ENCODE measurements at places on chromosomes 1 and 21. TPM values are rescaled to one million over a fixed set of nuclear protein-coding genes. Genes with fewer than 3 reads are reported as not detected.

The NID1 gene
- total RNA-seq = not detected

The KHDRBS1 gene
- 197 TPM for total RNA-seq

The MANEAL gene
- 1.2 TPM for total RNA-seq

The AMY1C gene
- total RNA-seq = not detected

The ARL8A gene
- 39.7 TPM for total RNA-seq

The YTHDF2 gene
- 67.3 TPM for total RNA-seq

DNA sequence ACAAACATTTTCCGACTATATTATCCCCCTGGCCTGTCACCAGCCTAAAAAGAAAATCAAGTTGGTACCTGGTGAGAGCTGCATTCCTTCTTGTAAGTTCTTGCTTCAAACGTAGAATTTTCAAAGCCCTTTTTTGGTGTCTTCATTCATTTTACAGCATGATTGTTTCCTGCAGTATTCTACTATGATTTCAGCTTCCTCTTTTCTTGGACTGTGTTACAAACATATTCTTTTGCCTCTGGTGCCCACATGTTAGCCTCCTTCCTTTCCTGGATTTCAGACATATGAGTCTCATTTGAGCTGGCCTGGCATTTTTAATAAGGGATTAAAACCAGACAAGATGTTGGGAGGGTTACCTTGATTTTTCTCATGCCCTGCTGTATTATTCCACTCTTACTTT, 142.5 kb downstream of the PIGK start:
- no peak for DNase-seq
- H3K4me1 ChIP-seq = no peaks in the 10 kb centered on the region
- H3K27ac ChIP-seq = no peak overlapping the region
- no peaks in the 10 kb centered on the region for H3K36me3 ChIP-seq
- H3K4me3 ChIP-seq = no peak overlapping the region

- H3K36me3 ChIP-seq = peaks cover 42% of the 10 kb centered on the region
- no peak overlapping the region for H3K4me3 ChIP-seq
- H3K27ac ChIP-seq = peak overlapping the region; percentile 28
- H3K4me1 ChIP-seq = peaks cover 26% of the 10 kb centered on the region
- H3K27me3 ChIP-seq = no peaks in the 10 kb centered on the region
Observed at GRCh38 chr21:42002421-42002958, 7.7 kb downstream of the ZBTB21 start.

DNA sequence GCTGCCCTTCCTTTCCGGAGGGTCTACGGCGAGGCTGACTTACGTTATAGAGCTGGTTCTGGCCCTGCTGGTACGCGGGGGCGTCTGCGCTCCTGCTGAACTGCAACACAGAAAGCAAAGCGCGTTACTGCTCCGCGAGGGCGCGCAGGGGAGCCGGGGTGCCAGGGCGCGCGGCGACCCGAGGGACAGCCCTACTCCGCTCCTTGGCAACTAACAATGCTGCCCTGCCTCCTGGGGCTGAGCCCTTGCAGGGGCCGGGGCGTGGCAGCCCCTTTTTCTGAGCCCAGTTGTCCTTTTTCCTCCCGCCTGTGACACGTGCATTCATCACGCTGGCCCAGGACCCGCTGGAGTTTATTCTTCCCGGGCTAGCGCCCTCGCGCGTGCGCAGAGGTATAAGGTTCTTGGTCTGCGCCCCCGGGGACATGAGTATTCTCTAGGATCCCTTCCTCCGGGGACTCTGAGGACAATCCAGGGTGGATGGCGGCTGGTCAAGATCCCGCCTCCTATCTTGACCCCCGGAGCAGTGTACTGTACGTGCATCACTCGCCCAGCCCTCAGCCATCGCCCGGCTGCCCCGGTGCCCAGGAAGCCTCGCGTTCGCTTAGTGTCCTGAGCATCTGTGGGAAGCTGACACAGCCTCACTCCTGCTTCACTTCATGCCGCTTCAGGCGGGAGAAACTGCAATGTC, 78.9 kb downstream of the CD247 start:
- DNase-seq = peak; percentile 23
- no peaks in the 10 kb centered on the region for H3K27me3 ChIP-seq
- peaks cover 93% of the 10 kb centered on the region for H3K4me1 ChIP-seq
- H3K4me3 ChIP-seq = peak overlapping the region; percentile 73
- H3K27ac ChIP-seq = peak overlapping the region; percentile 96
- peaks cover 79% of the 10 kb centered on the region for H3K36me3 ChIP-seq

DNA sequence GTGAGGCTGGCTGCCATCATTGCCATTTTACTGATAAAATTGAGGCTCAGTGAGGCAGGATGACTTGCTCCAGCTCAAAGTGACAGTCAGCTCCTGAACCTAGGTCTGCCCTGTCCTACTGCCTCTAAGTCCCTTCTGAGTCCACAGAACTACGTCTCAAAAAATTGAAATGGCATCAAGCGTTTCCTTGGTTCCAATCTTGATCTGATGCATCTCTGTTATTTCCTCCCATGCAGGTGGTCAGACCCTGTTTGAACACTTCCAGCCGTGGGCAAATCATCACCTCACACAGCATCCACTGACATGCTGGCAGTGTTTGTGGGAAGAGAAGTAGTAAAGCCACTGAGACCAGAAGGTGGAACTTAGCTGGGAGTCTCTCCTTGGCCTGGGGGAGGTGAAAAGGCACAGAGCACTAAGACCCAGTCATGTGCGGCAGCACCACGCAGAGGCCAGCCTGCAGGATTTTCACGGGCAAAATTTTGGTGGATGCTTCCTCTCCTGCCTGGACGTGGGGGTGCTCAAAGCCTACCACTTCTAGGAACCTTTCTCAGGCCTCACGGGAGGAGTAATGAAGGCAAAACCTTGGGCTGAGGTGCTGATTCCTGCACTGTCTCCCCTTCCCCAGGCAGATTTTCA, 7.8 kb upstream of the CPLANE2 start:
- H3K27me3 ChIP-seq = no peaks in the 10 kb centered on the region
- H3K4me1 ChIP-seq = peaks cover 21% of the 10 kb centered on the region

DNA sequence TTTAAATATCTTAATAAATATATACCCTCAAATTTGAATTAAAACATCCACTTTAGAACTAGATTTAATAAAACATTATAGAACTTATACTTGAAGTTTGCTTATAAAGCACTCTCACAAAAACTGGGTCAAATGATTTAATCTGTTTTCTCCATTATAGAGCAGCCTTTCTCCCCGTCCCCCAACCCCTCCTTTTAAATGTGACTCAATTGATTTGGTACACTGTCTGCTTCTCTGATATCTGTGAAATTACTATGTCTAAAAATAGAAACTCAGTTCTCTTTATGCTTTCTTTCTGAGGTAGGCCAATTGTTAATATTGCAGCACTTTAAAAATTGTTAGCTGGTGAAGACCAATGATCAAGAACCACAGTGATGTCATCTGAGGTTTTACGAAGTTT, 6.9 kb upstream of the ZBTB21 start:
- no peak for DNase-seq
- no peak overlapping the region for H3K4me3 ChIP-seq
- H3K4me1 ChIP-seq = no peaks in the 10 kb centered on the region
- H3K27ac ChIP-seq = no peak overlapping the region
- peaks cover 20% of the 10 kb centered on the region for H3K27me3 ChIP-seq

DNA sequence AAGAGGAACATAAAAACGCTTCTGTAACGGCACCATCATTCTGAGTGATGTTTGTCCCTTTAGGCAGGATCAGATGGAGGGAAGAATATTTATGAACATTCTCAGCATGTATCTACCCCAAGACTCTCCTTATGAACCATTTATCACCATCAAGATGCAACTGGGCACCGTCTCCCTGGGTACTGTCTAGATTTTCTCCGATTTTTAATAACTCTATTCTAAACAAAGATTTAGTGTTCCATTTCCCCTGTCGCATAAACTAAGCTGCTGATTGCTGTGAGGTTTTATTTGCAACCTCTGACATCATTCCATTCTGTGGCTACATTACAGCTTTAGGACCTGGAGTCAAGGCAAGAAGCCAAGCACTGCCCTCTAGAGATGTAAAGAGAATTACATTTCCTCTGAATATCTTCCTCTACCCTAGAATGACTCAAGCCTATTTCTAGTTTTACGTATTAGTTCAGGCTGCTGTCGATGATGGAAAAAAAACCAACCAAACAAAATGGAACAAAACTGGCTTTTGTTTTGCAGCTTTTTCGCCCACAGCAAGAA, 130.1 kb upstream of the MAP1LC3C start:
- H3K27ac ChIP-seq = no peak overlapping the region
- no peaks in the 10 kb centered on the region for H3K36me3 ChIP-seq
- no peak overlapping the region for H3K4me3 ChIP-seq
- H3K27me3 ChIP-seq = no peaks in the 10 kb centered on the region
- DNase-seq = no peak
- no peaks in the 10 kb centered on the region for H3K4me1 ChIP-seq

DNA sequence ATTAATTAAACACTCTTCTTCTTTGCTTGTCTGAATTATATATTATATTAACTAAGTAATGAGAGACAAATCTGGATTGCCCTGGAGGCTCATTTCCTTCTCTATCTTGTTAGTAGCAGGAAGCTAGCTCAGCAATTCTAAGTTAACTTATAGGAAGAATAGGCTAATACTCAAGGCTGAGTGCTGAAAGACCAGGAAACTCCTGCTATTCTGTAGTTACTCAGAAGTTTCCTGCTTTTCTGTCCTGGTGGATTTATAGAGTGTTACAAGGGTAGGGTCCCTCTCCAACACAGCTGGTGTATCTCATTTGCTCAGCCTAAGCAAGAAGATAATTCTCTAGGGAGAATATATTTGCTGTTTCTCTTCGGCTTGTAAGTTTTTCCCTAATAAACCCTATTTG, 29.2 kb downstream of the HSPA13 start:
- H3K4me1 ChIP-seq = no peaks in the 10 kb centered on the region
- no peak overlapping the region for H3K27ac ChIP-seq
- H3K36me3 ChIP-seq = no peaks in the 10 kb centered on the region
- H3K4me3 ChIP-seq = no peak overlapping the region
- DNase-seq = no peak
- peaks cover 15% of the 10 kb centered on the region for H3K27me3 ChIP-seq

DNA sequence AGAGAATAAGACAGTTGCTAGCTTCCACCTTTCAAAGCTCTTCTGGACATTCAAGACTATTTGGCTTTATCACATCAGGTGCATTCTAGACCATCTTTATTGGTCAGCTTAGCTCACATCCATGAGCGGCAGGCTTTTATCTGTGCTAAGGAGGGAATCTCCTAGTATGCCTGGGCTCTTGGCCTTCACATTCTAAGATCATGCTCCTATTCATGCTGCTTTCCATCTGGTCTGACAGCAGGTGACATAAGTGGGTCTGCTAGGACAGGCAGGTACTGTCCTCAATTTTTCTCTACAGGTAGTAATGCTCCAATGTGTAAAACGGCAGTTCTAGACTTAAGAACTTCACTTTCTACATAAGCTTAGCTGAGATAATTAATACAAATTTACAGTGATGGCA, 39.2 kb upstream of the ADAMTS1 start:
- no peak for DNase-seq
- H3K27me3 ChIP-seq = no peaks in the 10 kb centered on the region
- H3K4me3 ChIP-seq = no peak overlapping the region
- no peak overlapping the region for H3K27ac ChIP-seq

DNA sequence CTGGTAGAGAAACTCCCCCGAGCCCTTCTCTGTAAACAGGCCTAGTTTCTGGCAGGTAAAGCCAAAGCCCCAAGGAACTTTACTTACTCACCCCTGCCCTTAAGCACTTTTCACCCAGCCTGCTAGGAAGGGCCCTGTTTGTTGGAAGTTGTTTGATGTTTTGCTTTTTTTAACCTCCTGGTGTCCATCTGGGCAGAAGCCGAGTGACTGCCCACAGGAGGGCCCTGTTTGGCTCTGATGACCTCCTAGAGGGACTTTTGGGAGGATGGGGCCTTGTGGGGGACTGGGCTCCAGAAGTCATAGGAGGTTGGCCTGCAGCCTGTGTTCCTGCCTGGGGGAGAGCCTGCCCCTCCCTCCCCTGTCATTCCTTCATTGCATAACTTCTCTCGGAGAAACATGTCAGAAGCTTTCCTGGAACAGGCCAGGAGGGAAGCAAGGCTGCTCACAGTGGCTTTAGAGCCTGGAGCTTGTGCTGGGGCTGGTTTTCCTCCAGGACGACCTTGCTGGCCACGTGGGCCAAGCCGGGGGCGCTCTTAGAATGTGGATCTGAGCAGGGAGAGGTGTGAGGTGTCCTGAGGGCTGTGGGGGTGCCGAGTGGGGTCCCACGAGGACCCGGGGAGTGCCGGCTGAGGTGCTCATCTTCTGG, 33.9 kb downstream of the COQ8A start:
- no peak overlapping the region for H3K4me3 ChIP-seq
- no peaks in the 10 kb centered on the region for H3K27me3 ChIP-seq
- peaks cover 5% of the 10 kb centered on the region for H3K36me3 ChIP-seq
- no peak for DNase-seq

DNA sequence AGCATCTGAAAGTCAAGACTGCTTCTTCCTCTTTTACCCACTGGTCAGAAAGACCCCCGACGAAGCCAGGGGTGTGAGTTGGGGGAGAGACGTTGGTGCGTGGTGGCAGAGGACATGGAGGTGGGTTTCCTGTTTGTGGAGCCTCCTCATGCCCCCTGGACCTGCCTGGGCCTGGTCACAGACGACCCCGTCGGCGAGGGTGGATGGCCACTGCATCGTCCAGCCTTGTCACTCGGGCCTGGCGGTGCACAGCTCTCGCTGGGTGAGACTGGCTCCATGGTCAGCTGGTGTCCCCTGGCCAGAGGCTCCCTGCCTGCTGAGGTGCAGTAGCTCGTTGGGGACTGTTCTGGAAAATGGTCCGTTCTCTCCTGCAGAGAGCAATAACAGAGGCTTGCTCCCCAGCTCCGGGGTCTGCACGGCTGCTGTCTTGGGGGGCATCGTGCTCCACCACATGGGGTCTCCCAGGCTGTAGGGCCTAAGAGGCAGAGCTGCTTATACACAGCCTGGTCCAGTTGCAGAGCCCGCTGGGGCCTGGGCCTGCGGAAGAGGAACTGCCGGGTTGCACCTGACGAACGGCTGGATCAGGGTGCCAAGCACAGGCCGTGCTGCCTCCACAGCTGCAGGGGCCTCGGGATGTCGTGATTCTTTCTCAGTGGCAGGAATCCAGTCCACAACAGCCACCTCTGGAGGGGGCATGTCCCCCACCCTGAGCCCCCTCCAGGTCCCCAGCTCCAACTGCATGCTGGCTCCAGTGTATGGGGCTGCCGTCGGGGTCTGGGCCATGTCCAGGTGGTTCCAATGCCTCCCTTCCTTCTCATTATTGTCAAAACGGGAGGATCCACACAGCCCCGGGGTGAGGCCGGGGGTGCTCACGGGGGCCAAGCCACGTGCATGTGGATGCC, 18.0 kb upstream of the ACTRT2 start:
- H3K4me3 ChIP-seq = no peak overlapping the region
- DNase-seq = no peak
- H3K27ac ChIP-seq = no peak overlapping the region
- no peaks in the 10 kb centered on the region for H3K4me1 ChIP-seq
- H3K36me3 ChIP-seq = no peaks in the 10 kb centered on the region
- H3K27me3 ChIP-seq = no peaks in the 10 kb centered on the region

GRCh38 chr1:89815611-89816010, 5.2 kb upstream of the LRRC8D start:
- H3K27ac ChIP-seq = no peak overlapping the region
- no peak for DNase-seq
- peaks cover 31% of the 10 kb centered on the region for H3K4me1 ChIP-seq
- peaks cover 11% of the 10 kb centered on the region for H3K27me3 ChIP-seq

- H3K36me3 ChIP-seq = no peaks in the 10 kb centered on the region
- no peak for DNase-seq
- H3K27me3 ChIP-seq = no peaks in the 10 kb centered on the region
- H3K4me3 ChIP-seq = no peak overlapping the region
- H3K4me1 ChIP-seq = no peaks in the 10 kb centered on the region
- no peak overlapping the region for H3K27ac ChIP-seq
Observed at GRCh38 chr21:18893406-18893805, 489.8 kb upstream of the TMPRSS15 start.

- H3K4me3 ChIP-seq = no peak overlapping the region
- H3K27ac ChIP-seq = no peak overlapping the region
- DNase-seq = no peak
- H3K36me3 ChIP-seq = no peaks in the 10 kb centered on the region
- no peaks in the 10 kb centered on the region for H3K4me1 ChIP-seq
Observed at GRCh38 chr1:230337266-230337665, 88.9 kb downstream of the PGBD5 start.

Data from activated CD8-positive, alpha-beta T cell treated with anti-CD3 and anti-CD28 coated beads, Interleukin-2, amount 10 ng/mL, durations not matched to agents 7 days and 5 days (primary cell).